ENCODE measurements at places on chromosomes 16 and 17. TPM values are rescaled to one million over a fixed set of nuclear protein-coding genes. Genes with fewer than 3 reads are reported as not detected.

DNA sequence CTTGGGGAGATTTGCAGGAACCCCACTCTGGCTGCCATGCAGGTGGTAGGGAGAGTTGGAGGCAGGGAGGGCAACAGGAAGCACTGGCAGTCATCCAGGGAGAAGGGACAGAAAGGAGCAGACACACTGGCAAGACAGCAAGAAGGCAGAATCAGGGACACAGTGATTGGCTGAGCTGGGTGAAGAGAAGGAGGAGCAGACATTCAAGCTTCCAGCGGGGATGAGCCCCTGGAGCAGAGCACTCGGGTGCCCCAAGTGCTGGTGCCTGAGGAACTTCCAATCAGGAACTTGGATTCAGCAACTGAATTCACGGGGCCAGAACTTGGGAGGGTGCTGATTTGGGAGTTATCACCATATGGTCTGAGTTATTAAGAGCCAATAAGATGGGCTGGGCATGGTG, 6.3 kb upstream of the ITGA3 start:
- no peak overlapping the region for H3K4me3 ChIP-seq
- H3K36me3 ChIP-seq = no peaks in the 10 kb centered on the region
- no peak overlapping the region for H3K27ac ChIP-seq
- no peaks in the 10 kb centered on the region for H3K27me3 ChIP-seq
- DNase-seq = no peak

DNA sequence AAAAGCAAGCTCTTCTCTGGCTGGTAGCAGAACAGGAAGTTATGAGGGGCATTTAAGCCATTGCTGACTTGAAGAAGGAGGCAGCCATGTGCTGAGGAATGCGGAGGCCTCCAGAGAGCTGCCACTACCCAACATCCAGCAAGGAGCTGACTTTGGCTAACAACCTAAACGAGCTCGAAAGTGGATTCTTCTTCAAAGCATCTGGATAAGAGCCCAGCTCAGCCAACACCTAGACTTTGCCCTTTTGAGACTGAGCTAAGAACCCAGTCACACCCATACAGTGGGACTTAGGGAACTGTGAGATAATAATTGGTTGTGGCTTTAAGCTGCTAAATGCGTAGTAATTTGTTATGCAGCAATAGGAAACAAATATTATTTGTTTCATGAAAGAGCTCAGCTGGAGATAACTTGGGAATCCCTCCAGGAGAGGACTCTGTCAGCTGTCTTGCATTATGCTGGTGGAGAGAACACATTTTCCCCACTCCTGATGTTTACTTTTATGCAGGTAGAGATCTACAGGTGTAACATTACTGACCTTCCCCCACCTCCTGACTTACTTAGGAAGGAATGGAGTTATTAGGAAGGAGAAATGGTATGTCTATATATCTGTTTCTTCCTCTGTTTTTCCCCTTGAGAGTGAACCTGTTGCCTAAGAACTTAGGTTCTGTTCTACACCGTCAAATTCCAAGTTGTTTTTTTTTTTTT, 52.7 kb upstream of the ZNF629 start:
- no peaks in the 10 kb centered on the region for H3K4me1 ChIP-seq
- H3K4me3 ChIP-seq = no peak overlapping the region
- no peaks in the 10 kb centered on the region for H3K27me3 ChIP-seq
- DNase-seq = no peak
- H3K27ac ChIP-seq = no peak overlapping the region
- no peaks in the 10 kb centered on the region for H3K36me3 ChIP-seq

Gene TP53TG3
- total RNA-seq = 0.91 TPM

Gene CRHR1
- not detected for total RNA-seq
